B cell (primary cell): ENCODE measurements at places on chromosomes 7 and 10. TPM values are rescaled to one million over a fixed set of nuclear protein-coding genes. Genes with fewer than 3 reads are reported as not detected.
A peak's percentile ranks its signal among the peaks of the same experiment; 100 is the strongest.

POLR2J2 gene
- 53.0 and 61.1 TPM in 2 replicates for total RNA-seq

ADRB1 gene
- not detected in 2 replicates for total RNA-seq

SLC26A5 gene
- total RNA-seq: not detected in 2 replicates

LIPN gene
- total RNA-seq: not detected in 2 replicates

DNA sequence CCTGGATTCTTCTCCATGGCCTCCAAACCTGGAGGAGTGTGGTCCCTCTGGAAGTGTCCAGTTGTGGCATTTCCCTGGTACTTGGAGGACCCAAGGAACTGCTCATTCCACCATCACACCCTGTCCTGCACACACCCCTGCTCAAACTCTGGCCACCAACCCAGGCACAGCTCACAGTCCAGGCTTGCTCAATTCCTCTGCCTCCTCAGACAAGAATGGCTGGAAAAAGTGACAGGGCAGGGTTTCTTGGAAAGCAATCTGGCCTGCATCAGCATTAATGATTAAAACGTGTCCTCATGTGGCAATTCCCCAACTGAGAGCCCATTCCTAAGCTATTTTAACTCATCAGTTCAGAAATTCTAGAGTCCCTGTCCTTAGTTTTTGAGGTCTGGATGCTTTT lies 17.2 kb upstream of the TPST1 start:
- no peak for DNase-seq

DNA sequence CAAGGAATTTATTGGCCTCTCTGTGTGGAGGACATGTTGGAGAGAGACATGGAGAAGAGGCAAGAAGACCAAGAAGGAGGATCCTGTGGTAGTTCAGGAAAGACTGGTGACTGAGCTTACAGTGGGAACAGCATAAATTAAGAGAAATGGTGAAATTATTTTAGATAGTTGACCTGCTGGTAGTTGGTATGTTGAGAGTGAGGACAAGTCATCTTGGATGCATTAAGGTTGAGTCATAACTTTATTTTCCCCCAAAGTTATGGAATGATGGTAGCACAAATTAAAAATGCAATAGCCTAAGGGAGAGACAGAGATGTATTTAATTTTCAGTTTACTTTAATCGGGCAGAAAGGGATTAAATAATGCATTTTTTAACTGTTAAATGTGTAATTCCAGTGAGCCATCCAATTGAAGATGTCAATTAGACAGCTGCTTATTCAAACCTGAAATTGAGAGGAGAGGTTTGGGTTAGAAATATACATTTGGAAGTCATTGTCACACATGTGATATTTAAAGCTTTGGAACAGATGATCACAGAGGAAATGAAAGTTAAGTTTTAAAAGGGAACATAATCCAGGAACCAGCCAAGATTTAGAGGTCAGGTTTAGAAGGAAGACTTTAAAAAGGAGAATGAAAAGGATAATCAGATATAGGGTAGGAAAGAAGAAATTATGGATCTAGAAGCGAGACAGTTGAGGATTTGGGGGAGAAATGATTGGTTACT lies 80.6 kb downstream of the DGKB start:
- DNase-seq: no peak

DNA sequence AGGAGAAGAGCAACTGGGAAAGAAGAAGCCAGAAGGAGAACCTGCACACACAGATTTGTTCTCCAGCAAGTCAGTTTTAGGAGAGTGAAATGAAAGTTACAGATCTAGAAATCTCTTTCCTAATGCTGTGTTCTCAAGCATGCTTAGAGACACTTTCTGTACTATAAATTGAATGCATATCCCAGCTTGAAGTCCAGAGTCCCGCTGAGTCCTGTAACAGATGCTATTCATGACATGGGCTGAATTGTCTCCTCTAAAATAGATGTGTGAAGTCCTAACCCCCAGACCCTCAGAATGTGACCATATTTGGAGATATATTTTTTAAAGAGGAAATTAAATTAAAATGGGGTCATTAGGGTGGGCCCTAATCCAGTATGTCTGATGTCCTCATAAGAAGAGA lies 46.9 kb upstream of the GJD4 start:
- no peak for DNase-seq

DNA sequence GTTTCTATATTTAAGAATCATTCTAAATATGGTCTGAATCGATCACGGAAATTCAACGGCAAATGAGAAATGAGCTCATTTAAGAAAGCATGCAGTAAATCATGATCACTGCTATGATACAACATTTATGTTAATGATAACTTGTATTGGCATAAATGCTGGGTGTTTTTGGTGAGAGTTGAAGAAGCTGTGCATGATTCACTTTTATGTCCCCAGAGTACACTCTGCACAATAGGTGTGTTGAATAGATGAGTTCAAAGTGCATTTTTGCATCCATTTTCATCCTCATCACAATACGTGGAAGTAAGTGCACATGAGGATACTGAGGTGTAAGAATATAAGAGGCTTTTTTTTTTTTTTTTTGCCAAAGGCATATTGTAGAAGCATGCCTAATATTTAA lies 169.3 kb downstream of the PPP1R17 start:
- no peak for DNase-seq

GRCh38 chr7:3436746-3437145 lies 135.7 kb downstream of the SDK1 start:
- no peak for DNase-seq

GRCh38 chr10:95279042-95279820 lies 11.6 kb downstream of the PDLIM1 start:
- DNase-seq: no peak

DNA sequence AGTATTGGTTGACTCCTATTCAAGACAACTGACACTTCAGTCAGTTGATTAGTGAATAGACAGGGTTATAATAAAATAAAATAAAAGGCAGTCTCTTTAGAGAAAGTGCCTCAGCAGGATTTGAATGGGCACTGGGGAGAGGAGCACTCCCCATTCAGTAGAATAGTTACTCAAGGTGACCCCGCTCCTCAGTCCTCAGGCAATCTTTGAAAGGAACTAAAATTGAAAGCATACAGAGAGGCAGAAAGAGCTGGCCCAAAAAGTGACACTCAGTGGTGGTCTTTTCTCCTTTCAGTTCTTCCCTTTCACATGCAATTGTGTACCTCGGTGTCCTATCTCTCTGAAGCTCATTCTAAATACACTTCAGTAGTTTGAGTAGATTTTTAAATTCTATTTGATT lies 47.4 kb upstream of the MACC1 start:
- no peak for DNase-seq

GRCh38 chr10:133559216-133559615 lies 6.2 kb downstream of the SYCE1 start:
- no peak for DNase-seq

GRCh38 chr7:96228760-96229159 lies 93.1 kb downstream of the SLC25A13 start:
- no peak for DNase-seq

DNA sequence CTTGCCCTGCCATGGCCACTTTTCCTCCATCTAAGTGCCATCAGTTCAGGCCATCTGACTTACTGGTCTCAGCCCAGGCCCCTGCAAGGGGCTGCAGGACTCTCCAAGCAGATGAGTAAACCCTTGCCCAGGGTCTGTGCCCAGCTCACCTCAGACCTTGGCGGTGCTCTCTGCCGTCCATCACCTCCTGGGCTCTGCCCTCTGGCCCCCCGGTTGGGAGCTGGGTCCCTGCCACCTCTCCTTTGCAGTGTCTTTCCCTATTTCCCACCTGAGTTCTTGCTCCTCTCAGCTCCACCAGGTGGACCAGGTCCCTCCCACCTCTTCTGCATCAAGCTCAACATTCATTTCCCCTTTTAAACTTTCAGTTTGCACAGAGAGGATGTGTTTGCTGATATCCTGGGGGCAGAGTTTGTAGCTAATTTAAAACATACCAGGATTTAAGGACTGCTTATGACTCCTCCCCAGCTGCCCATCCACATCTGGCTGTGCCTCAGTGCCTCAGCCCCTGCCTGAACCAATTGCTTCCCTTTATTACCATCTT lies 135.5 kb downstream of the SLIT1 start:
- peak; percentile 20 for DNase-seq
